SJSA1 (cell line): ENCODE measurements at places on chromosomes 11 and 22. TPM values are rescaled to one million over a fixed set of nuclear protein-coding genes. Genes with fewer than 3 reads are reported as not detected.
A peak's percentile ranks its signal among the peaks of the same experiment; 100 is the strongest.

The EIF1AD gene
- total RNA-seq = 84.3 and 93.2 TPM in 2 replicates

- peak; percentile 87 for DNase-seq
Measured at GRCh38 chr11:35190804-35191348, 51.9 kb downstream of the CD44 start.

GRCh38 chr11:45209891-45210699, 63.7 kb downstream of the PRDM11 start:
- no peak for DNase-seq

The SYNGR1 gene
- total RNA-seq = 8.4 and 18.6 TPM in 2 replicates

GRCh38 chr11:103202048-103202651, 92.9 kb downstream of the DYNC2H1 start:
- DNase-seq = no peak

The AMOTL1 gene
- 10.1 and 14.8 TPM in 2 replicates for total RNA-seq

The CNGA4 gene
- total RNA-seq = not detected in 2 replicates
